ENCODE measurements at places on chromosomes 1 and 21. TPM values are rescaled to one million over a fixed set of nuclear protein-coding genes. Genes with fewer than 3 reads are reported as not detected.

Gene ETV3L
- not detected for total RNA-seq

Gene PLEKHN1
- 34.4 TPM for total RNA-seq

Gene USH2A
- total RNA-seq, result 0.04 TPM

- DNase-seq, result no peak
These were observed 32.7 kb upstream of the CD2 start for GRCh38 chr1:116721451-116722007.

GRCh38 chr1:65243491-65243890 is 65.9 kb upstream of the DNAJC6 start:
- no peak for DNase-seq

GRCh38 chr1:207006914-207007313 is 25.6 kb downstream of the C1orf116 start:
- no peak for DNase-seq
